H7 (cell line): ENCODE measurements at places on chromosomes 7 and 10.

GRCh38 chr10:11729790-11730315 lies 12.3 kb upstream of the ECHDC3 start:
- no peak for DNase-seq

DNA sequence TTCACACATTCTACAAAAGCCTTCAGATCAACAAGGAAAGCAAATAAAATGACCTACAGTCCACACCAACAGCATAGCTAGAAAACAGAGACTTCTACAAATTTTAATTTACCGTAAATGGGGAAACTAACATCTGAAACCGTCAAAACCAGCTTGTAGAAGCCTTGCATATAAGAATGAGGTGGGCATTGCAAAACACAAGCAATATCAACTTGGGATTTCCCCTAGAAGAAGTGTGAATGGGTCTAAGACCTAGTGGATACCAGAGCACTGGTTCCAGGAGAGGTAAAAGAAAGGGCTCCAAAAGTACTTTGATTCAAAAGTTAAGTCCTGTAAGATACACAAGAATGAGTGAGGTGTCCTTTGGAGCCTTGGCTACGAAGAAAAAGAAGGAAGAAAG lies 18.7 kb downstream of the RTKN2 start:
- DNase-seq: no peak

DNA sequence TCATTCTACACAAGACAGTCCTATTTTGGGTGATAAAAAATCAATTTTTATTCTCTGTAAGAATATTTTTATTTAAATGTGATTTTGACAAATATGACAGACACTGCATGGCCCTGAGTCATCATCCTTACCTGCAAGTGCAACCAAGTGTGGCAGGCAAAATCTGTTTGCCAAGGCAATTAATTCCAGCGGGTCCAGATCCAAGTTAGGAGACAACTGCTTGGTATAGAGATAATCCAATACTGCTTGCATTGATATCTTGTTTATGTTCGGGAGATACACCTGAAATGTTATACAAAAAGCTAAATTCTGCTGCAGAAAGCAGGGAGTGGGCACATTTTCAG lies 66.2 kb downstream of the RHOBTB1 start:
- DNase-seq: no peak

DNA sequence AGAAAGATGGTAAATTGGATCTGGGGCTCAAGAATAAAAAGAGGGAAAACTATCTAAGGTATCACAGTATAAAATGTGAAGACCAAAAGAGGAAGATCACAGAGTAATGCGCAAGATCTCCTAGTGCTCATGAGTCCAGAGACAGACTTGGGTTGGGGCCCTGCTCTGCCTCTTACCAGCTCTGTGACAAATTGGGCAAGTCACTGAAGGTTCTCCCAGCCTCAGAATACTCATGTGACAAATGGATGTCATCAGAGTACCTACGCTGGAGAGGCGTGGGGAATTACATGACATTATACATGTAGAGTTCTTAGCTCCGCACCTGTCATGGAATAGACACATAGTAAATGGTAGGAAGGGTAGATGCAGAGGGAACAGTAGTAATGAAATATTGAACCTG lies 124.4 kb downstream of the DOCK4 start:
- no peak for DNase-seq

DNA sequence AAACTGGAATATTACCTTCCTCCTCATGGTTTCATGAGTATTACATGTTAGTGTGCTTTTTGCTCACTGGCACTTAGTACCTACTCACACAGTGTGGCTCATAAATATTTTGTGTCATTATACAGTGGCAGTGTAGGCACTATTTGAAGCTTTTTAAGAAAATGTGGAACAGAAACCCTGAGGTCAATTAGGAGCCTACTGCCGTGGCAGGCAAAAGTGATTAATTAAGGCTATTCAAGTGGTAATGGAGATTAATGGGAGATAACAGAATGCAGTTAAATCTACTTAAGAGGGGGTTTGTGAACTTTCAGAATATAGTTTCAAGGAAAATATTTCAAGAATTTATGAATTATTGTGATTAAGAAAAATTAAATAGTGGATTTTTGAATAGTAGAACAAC lies 277.6 kb downstream of the HGF start:
- DNase-seq: no peak

DNA sequence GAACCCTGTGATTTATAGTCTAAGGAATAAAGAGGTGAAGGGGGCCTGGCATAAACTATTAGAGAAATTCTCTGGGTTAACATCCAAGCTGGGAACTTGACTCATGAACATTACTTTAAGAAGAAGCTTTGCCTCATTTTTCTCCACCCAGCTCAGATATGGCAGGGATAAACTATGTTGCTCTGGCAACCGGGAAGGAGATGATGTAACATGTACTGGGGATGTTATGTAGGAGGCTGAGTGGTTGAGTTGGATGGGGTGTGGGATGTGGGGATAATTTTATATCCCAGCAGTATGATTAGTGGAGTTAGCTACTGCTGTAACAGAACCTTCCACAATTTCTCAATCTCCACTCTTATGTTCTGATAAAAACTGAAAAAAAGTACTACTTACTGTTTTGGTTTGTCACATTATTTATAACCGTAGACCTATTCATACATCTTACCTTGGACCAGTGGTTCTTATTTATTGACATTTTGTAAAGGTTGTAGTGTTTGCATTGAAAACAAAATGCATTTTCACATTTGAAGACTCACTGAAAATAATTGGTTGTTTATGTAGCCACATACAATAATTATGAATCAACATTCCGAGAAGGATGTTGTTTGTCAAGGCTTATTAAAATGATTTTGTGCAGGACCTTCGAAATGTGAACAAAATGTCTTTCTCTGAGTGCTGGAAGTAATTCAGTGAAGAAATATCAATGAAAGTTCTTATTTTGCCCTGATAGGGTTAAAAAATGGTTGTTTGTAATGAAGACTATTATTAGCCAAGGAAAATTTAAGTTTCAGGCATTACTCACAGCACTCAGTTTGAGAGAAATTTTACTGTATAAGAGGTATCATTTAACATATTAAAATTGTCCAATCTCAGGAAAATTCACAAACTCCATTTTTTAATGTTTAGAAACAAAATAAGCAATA lies 1.3 kb downstream of the OR2F2 start:
- DNase-seq: no peak

DNA sequence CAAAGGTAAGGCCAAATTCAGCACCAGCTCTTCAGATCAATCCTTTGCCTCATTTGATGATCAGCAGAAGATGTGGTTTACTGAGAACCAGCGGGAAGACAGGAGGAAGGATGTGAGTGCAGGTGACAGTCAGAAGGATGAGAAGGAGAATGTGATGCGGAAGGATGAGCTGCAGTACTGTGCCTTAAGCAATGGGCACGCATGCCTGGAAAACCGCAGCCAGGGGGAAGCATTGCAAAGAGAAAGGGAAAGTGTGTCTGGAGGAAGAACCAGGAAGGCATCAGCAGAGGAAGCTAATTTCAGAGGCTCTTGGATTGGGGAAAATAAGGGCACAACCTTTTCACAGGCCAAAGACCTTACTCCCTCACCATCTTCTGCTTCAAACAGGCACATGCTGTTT lies 25.7 kb downstream of the C10orf71 start:
- peak; percentile 74 for DNase-seq

- DNase-seq: no peak
Observed at GRCh38 chr10:30813872-30814481, 184.4 kb upstream of the LYZL2 start.

- no peak for DNase-seq
Observed at GRCh38 chr7:117072620-117073118, 119.4 kb downstream of the ST7 start.

DNA sequence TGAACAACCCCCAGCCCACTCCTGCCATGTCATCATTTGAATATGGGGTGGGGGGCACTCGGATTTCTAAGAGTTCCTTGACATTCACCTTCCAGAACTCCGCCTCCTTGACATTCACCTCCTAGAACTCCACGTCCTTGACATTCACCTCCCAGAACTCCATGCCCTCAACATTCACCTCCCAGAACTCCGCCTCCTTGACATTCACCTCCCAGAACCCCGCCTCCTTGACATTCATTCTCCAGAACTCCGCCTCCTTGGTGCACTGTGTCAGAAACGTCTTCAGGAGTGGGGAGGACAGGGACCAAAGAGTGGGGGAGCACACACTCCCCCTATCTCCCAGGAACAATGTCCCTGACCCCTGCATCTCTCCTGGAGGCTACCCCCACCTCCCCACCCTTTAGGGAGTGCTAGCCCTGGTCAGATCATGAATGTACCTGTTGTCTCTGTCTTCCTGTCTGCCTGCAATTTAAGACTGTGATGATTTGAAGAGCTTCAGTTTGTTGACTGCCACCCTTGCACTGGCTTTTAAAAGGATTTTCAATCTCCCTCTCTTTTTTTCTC lies 110.1 kb downstream of the NPTX2 start:
- peak; percentile 59 for DNase-seq

DNA sequence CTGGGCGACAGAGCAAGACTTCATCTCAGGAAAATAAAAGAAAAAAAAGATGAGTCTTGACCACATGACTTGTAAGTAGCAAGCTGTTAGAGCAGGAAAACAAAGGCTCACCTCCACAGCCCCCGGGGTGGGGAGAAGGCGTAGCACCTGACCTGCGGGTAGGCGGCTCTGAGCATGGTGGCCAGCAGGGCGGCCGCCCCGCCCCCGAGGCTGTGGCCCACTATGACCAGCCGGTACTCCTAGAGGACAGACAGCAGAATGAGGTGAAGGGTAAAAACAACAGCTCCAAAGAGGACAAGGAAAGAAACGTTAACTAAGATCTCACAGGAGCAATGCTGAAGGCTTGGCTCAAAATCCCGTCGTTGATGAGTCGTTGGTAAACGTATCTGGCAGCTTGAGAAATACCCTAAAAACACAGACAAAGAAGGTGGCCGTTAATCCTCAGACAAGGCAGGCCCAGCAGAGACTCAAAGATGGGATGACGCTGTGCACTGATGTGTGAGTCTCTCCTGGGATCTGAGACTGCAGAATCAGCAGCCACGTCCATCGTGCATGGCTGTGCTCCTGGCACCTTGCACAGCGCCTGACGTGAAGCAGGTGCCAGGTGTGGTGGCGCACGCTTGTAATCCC lies 31.1 kb downstream of the DAGLB start:
- DNase-seq: peak; percentile 97

DNA sequence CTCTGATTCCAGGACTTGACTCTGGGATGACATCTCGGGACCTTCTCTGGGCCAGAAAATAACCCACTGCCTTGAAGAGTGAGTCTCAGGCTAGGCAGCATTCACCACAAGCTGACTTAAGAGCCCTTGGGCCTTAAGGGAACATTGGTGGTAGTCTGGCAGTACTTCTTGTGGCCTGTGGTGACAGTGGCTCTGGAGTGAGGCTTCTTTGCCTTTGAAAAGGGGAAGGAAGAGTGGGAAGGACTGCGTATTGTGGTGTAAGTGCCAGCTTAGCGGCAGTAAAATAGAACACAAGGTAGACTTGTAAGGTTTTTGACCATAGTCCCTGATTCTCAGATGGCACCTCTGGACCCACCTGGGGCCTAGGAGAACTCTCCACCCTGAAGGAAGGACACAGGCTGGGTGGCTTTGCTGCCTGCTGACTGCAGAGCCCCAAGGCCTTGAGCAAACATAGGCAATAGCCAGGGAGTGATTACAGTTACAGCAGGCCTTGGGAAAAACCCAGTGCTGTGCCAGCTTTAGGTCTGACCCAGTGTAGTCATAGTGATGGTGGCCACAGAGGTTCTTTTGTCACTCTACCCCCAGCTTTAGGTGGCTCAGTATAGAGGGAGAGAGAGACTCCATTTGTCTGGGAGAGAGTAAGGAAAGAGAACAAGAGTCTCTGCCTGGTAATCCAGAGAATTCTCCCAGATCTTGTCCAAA lies 483.9 kb downstream of the SH2D4B start:
- no peak for DNase-seq

- no peak for DNase-seq
Observed at GRCh38 chr7:100396421-100396982, 23.2 kb downstream of the PILRA start.

DNA sequence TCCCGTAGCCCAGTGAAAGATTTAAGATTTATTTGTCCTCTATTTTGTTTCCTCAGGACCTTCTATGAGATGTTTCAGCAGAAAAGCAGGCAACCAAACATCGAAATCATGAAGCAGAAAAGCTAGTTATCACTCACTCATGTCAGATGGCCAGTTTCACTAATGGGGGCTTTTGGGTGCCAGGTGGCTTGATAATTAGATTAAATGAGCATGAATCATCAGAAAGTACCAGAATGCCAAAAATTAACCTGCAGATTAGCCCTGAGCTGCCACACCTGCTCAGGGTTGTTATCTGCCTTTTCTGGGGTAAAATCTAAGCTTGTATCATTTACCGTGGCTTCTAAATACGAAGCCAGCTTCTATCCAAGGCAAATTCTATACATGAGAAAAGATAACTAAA lies 1017.5 kb downstream of the XPNPEP1 start:
- no peak for DNase-seq

- DNase-seq: no peak
Observed at GRCh38 chr10:11475831-11476434, 135.5 kb downstream of the USP6NL start.

GRCh38 chr10:120474956-120475355 lies 17.9 kb downstream of the PLPP4 start:
- no peak for DNase-seq

DNA sequence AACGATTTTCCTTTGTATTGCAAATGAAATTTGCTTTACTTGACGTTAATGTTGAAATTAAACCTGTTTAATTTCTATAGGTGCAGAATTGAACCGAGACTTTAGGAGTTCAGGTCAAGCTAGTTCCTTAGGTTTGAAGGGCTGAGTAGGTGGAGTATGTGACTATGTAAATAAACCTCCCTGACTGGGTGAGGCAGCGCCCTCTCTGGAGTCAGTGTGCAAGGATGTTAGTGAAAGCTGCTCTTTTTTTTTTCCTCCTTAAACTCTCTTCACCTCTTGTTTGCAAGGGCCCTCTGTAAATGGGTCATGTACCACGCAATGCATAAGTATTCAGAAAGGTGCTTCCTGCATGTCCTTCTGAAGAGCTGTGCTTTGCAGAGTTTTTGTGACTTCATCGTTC lies 33.8 kb downstream of the GALNT17 start:
- DNase-seq: peak; percentile 44

- DNase-seq: peak; percentile 77
Observed at GRCh38 chr7:135714534-135715009, 13.4 kb downstream of the SLC13A4 start.

DNA sequence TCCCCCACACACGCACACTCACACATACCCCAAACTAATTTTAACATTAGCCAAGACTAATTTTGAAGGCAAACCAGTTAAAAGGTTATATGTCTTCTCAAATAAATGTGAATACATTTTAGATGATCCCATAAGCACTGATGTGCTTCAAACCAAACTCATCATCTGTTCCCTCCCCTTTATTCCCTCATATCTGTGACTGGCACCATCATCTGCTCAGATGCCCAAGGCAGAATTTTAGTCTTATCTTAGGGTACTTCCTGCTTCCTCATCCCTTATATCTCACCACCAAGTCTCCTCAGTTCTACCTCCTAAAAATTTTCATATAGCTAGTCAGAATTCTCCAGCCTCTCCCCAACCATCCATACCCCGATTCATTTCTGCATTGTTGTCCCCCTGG lies 80.4 kb downstream of the UPF2 start:
- no peak for DNase-seq
